ENCODE measurements at places on chromosomes 2 and 18.

DNA sequence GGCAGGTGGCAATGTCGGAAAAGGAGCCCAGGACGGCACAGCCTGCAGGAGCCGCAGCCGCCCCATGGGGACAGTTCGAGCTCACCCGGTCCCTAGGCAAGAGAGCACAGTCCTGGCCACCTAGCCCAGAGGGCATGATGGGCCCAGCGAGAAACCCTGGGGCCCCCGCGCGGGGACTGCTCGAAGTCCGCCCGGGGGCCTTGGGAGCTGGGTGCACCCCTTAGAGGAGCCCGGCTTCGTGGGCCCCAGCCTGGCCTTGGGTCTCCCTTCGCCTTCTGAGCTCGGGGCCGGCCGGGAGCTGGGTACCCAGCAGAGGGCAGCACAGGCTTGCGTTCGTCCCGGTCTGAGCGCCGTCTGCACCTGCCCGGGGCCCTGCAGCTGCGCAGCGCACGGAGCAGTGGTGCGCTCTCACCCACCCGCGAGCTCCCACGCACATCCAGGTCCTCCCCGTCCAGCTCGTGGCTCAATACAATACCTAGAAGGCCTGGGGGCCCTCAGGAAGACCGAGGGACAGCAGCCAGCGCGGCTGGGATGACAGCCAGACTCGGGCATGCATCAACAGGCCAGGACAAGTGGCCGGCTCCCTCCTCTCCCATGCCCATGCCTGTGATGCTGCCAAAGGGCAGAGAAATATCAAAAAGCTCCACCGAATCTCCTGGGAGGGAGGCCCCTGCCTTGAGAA lies 96.2 kb upstream of the ZNF532 start:
- DNase-seq = peak; percentile 53

- DNase-seq = no peak
Observed at GRCh38 chr2:196230061-196230854, 58.9 kb upstream of the STK17B start.

DNA sequence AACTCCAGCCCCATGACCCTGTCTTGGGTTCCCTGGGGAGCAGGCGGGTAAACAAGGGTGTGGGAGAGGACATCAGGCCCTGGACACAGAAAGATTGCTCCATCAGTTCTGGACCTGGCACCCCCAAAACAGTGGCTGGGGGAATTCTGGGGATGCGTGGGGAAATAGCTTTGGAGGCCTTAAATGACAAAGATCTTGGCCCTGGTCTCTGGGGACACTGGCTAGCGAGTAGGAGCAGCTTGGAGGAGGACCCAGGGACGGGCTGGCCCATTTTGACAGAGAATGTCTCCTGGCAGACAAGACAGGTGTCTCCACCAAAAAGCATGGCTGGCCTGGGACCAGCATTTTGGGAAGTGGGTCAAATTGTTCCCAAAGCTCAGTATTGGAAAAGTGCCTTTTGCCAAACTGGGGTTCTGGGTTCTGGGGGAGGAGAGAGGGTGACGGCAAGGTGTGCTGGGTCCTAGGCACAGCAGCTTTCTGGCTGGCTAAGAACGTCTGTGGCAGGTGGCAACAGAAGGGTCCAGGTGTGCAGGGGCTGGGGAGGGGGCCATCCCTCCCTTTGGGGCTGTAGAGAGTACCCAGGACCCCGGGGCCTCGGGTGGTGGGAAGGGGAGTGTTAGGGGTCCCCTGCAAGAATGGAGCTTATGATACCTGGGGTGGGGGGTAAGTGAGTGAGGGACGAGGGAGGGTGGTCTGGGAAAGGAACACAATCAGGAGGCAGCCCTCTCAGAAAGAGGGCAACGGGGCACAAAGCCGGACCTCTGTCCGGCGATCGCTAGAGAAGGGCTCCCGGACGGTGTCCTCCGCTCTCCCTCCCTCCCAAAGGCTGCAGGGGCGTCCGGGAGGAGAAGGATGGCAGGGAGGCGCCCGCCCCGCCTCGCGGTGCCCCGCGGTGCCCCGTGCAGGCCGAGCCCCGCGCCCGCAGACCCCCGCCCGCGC lies 556 bp downstream of the CYRIA start:
- no peak for DNase-seq

DNA sequence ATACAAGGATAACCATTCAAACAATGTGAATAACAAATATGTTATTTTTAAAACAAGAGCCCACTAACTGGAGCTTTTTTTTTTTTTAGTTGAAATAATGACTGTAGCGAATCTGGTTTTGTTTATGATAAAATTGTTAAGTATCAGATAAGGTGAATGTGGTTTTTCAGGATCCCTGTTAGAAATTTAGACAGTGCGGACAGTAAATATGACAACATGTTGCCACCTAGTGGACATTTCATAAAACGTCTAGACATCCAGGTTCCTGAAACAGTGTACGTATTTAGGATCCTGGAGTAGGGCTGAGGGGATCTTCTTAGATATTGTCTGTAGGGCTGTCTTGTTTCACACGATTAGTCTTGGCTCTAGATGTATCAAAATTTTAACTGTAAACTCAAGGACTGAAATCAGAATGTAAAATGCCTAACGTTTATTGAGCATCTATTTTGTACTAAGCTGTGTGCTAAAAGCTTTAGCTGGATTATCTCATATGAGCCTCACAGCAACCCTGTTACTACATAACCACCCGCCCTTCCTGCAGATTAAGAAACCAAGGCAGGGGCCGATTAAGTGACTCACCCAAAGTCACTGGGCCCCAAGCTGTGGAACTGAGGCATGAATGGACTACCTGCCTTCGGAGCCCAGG lies 23.9 kb upstream of the CCDC68 start:
- DNase-seq = peak; percentile 44

GRCh38 chr2:188385857-188386256 lies 94.2 kb downstream of the GULP1 start:
- no peak for DNase-seq

GRCh38 chr2:164436131-164436530 lies 185.2 kb downstream of the GRB14 start:
- no peak for DNase-seq

DNA sequence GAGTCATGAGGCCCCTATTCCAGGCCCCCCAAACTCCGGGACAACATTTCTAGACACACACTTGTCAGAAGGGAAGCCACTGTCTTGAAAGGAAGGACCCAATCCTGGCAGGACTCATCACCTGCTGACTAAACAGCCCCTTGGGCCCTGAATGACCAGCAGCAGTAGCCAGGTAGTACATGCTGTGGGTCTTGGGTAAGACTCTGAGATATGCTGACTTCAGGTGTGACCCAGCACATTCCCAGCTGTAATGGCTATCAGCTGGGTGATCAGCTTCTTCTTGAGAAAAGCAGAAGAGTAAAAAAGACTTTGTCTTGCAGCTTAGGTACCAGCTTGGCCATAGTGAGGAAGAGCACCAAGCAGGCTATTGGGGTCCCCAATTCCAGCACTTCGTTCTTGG lies 35.6 kb downstream of the CLHC1 start:
- no peak for DNase-seq

DNA sequence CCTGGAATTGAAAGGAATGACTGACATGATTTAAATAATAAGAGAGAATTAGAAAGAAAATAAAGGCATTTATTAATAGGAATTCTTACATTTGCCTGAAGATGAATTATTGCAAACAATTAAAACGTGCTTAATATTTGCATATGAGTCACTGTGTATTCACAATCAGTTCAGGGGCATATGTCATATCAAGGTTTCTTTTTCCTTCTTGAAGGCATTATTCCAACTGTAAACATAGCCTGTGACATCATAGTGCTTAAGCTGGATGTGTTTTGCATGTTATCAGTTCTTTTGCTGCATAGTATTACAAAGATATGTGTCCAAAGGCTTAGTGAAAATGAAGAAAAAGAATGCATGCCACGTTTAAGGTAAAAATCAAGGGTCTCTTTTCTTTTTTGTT lies 80.8 kb downstream of the MEIS1 start:
- DNase-seq = no peak

DNA sequence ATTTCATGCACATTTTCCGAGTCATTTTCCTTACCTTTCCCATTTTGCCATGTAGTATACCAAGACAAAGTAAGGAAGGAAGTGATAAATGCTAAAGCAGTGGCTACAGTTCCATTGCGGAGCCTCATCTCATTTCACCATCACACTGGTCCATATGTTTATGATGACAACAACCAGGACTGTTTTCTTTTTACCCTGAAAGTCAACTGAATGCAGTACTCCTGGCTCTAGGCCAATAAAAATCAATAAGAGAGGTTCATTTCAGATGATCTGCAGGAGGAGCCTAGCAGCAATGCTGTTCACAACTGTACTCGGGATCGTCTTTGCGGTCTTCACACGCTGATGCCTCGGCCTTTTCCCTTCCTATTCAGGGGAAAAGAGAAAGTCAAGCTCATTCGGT lies 4.7 kb downstream of the MGAT4A start:
- DNase-seq = no peak

- no peak for DNase-seq
Observed at GRCh38 chr2:134232868-134233727, 20.8 kb upstream of the MGAT5 start.

GRCh38 chr2:2836343-2837070 lies 505.4 kb upstream of the MYT1L start:
- DNase-seq = no peak

DNA sequence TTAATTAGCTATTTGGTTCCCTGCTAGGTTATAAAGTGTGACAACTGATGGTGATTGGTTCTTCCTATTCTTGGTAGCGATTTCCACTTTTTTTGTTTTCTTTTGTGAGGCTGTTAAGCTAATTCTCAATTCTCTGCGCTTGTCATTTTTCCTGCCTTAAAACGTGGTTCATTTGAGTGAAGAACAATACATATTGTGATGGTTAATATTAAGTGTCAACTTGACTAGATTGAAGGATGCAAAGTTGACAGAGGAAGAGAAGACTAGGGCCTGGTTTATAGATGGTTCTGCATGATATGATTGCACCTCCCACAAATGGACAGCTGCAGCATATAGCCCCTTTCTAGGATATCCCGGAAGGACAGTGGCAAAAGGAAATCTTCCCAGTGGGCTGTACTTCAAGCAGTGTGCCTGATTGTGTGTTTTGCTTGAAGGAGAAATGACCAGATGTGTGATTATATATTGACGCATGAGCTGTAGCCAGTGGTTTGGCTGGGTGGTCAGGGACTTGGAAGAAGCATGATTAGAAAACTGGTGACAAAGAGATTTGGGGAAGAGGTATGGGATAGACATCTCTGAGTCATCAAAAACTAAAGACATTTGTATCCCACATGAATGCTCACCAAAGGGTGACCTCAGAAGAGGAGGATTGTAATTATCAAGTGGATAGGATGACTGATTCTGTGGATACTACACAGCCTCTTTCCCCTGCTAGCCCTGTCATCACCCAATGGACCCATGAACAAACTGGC lies 39.4 kb upstream of the ZNF804A start:
- no peak for DNase-seq

- DNase-seq = no peak
Observed at GRCh38 chr2:55620123-55620779, 2.8 kb upstream of the PPP4R3B start.

DNA sequence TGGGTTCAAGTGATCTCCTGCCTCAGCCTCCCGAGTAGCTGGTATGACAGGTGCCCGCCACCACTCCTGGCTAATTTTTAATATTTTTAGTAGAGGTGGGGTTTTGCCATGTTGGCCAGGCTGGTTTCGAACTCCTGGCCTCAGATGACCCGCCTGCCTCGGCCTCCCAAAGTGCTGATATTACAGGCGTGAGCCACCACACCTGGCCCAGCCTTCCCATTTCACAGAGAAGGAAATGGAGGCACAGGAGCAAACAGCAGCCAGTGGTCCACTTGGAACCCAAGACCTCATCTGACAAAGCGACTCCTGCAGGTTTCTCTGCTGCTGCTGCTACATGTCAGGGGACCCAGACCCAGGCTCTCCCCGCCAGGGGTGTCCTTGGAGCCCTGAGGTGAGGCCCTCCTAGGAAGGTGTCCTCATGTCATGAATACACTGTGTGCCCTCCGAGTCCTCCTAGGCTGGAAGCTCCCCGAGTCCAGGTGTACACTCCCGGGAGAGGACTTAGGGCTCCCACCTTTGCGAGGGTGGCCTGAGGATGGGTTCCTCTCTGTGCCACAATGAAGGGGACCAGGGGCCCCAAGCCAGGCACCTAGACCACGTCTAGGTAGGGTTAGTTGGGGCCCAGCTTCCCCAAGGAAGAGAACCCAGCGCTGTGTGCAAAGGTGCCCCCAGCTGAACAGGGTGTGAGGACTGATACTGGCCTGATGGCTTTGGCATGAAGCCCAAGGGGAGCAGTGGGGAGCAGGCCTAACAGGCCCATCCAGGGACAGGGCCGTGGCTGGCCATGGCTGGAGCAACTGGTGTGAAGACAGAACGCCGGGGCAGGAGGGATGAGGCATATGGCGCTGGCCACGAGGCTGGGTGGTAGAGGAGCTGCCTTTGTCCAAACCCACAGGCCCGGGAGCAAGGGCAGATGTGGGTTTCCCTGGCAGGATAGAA lies 56.1 kb downstream of the HS6ST1 start:
- no peak for DNase-seq

DNA sequence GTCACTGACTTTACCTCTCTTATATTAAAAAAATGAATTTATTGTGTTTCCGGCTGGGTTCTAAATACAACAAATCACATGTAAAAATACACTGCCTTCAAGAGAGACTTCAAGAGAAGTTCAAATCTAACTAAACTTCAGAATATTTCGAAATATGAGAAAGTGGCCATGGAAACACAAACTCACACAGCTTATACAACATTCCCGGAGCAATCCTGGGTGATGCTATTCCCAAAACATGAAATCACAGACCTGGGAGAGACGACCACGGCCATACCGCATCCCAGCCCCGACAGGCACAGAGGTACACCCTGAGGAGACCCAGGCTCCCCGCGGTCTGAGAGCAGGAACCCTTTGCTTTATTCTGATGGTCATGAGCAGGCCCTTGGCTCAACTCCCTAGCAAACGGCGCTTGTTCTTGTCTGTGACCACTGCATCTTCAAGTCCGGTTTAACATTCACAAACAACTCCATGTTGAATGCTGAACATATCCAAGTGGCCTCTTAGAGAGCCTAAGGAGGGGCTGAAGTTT lies 185.4 kb upstream of the REV1 start:
- no peak for DNase-seq

DNA sequence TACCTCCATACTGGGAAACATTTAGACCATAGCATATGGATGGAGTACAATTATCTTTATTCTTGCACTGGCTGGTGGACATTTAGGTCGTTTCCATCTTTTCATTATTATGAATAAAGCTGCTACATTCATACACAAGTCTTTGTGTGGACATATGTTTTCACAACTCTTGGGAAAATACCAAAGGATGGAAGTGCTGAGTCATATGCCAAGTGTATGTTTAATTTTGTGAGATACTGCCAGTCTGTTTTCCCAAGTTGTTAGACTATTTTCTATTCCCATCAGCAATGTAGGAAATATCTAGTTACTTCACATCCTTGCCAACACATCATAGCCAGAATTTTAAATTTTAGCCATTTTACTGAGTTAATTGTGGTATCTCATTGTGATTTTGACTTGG lies 91.5 kb downstream of the GALNT13 start:
- no peak for DNase-seq
